Memory B cell (primary cell): ENCODE measurements at places on chromosomes 7 and 10.

- no peak for DNase-seq
These were observed 231.8 kb downstream of the KCNMA1 start for GRCh38 chr10:77405771-77406241.

DNA sequence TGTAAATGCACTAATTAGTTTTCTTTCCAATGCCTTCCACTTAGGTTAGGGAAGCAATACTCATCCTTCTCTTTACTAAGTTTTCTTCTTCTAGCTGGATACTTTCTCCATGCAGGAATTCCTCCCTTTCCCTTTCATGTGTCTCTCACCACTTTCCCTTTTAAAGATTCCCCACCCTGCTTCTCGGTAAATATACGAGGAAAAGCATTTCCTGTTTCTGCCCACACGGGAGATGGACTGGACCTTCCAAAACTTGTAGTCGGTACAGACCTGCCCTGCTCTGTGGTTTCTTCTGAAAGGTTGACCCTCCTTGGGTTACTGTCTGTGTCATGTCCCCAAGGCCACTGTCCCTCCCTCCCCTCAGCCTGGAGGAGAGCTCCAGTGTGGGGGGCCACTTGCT, 58.9 kb upstream of the LYZL2 start:
- DNase-seq = no peak

- DNase-seq = no peak
These were observed 6.2 kb downstream of the GATA3 start for GRCh38 chr10:8060704-8061121.

GRCh38 chr7:55172881-55173609, 154.2 kb downstream of the EGFR start:
- DNase-seq = no peak

DNA sequence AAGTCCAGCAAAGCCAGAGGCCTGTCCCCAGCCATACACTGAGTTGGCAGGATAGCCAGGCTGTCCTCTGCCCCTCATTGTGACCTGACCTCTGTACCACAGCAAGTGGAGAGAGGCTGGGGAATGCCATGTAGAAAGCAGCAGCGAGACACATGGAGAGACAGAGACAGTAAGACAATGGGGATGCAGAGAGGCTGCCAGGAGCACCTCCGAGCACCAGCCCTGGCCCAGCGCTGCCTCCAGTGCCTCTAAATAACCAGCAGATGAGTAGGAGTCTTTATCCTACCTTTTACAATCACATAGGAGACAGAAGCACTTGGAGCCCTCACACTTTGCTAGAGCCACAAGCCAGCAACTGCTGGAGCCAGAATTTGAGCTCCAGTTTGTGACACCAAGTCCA, 8.1 kb downstream of the GDF2 start:
- no peak for DNase-seq

DNA sequence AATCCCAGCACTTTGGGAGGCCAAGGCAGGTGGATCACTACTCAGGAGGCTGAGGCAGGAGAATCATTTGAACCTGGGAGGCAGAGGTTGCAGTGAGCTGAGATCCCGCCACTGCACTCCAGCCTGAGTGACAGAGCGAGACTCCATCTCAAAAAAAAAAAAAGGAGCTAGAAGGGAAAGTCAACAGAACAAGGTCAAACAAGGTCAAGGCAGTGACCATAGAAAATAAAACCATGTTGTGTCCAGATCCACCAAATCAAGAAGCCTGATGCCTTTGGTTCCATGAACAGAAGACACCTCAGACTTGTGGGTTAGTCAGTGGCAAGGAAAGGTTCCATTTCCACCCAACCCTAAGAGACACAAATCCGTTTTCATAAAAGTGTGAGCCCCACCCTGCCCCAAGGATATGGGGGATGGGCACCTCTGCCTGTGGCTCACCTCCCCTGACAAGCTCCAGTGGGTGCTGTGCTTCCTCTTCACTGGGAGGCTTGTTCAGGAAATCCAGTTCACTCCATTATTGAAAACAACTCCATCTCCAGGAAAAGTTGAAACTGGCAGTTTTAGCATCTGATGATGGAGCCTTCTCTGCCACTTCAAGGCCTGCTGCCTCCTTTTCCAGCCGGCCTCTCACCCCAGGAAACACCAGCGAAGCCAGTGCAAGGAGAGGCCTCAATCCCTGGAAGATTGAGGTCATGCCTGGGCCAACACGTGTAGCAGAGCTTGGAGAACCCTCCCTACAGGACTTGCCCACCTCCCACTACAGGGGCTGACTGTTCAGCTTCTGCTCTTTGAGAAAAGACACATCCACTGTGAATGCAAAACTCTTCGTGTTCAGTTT, 152.9 kb downstream of the NRF1 start:
- DNase-seq = no peak

- DNase-seq = no peak
These were observed 18.9 kb downstream of the CDK1 start for GRCh38 chr10:60797200-60797599.

DNA sequence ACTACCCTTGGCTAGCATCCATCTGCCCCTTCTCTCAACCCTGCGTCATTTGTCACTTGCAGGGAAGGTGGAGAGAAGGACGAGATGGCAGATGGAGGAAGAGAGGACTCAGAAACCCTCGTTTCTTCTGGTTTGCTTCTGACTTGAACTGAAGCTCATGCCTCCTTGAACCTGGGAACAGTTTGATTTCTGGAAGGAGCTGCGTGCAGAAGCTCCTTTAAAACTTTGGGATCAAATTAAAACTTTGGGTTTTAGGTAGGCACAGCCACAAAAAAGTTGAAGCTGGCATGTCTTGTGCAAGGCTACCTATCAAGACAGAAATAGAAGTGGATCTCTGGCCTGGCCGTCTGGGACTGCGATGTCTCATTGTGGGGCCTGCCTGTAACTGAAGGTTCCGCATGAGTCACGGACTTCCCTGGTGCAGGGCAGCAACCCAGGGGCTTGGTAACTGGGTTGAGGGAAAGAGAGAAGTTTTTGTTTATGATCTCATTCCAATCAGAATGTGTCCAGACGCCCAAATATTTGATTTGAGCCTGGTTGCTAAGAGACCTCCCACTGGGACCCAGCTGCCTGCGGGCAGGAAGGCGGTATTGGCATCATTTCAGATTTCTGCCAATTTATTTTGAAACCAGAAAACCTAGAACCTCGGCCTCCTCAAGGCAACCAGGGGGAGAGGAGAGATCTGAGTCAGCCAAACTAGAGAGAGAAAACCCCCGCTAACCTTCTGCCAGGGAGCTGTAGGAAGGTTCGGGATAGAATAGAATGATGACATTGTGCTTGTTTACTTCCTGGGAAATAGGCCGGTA, 15.8 kb upstream of the CAMK1D start:
- peak; percentile 18 for DNase-seq

DNA sequence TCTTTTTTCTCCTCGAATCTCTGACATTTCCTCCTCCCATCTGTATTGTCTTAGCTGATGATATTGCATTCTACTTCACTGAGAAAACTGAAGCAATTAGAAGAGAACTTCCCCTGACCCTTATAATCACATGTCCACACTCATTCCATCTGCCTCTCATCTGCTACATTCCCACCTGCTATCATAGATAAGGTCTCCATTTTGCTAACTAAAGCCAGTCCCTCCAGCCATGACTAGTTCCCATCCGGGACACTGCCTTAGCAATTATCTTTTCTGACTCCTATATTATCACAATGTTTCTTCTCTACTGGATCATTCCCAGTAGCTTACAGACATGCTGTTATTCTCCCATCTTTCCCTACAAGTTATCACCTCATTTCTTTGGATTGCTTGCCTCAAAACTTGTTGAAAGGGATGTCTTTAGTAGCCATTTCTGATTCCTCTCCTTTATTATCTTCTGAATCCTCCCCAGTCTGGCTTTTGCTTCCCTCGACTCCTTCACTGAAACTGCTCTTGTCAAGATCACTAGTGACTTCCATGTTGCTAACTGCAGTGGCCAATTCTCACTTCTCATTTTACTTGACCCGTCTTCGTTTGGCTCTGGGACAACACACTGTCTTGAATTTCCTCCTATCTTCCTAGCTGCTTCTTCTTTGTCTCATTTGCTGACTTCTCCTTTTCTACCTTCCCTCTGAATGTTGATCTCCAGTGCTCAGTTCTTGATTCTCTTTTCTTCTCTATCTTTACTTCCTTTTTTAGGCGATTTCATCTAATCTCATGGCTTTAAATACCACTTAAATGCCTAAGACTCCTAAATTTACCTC, 35.9 kb downstream of the FZD1 start:
- DNase-seq = no peak

DNA sequence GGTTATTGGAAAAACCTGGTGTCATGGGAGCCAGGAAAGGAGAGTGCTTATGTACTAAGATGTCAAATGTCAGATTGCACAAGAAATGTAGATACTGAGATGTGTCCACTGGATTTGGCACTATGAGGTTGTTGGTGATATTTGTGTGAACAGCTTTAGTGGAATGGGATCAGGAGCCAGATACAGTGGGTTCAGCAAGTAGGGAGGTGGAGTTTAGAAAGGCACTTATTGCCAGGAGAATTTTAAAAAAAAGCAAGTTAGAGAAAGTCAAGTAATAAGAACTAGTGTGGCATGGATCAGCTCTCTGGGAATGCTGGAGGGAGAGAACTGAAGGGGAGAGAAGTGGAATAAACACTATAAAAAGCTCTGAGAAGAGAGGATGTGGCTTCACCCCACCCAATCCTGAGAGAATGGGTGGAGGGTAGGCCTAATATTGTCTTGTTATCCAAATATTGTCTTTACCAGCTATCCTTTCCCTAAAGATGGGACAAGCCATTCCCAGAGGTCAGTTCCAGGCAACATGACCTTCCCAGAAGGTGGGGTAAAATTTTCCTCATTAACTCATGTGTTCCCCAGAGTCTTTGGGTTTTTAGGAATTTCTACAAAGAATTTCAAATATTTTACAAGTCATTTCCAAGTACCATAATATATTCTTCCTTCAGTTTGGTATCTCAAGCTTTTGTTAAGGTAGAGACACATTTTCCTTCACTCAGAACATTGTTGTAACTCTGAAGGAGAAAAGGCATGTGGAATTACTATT, 42.3 kb downstream of the ENTPD1 start:
- DNase-seq = no peak

DNA sequence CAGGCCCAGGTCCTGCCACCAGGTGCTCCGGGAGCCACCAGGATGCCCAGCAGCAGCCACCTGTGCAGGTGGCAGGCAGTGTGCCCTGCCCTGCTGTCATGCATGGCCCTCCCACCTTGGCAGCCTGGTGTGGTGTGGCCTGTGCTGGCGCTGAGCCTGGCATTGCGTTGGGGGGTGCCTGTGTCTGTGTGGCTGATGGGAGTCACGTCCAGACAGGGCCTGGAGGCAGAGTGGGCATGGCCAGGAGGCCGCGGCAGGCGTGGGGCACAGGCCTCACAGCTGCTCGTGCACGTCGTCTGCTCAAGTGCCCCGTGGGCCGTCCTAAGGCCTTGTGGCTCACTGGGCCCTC, 8.7 kb downstream of the TTYH3 start:
- DNase-seq = no peak

DNA sequence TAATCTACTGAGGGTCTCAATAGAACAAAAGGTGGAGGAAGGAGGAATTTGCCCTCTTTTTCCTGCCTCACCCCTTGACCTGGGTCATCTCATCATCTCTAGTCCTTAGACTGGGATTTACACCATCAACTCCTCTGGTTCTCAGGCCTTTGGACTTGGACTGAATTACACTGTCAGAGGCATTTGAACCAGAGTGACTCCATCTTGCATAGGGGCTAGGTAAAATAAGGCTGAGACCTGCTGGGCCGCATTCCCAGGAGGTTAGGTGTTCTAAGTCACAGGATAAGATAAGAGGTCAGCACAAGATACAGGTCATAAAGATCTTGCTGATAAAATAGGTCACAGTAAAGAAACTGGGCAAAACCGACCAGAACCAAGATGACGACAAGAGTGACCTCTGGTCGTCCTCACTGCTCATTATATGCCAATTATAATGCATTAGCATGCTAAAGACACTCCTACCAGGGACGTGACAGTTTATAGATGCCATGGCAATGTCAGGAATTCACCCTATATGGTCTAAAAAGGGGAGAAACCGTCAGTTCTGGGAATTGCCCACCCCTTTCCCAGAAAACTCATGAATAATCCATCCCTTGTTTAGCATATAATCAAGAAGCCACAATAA, 84.0 kb downstream of the C1GALT1 start:
- DNase-seq = no peak

GRCh38 chr7:68562323-68562899, 1035.9 kb upstream of the AUTS2 start:
- no peak for DNase-seq

GRCh38 chr10:59625721-59626522, 83.7 kb downstream of the SLC16A9 start:
- peak; percentile 68 for DNase-seq

GRCh38 chr10:24000271-24000813, 208.6 kb upstream of the KIAA1217 start:
- no peak for DNase-seq

DNA sequence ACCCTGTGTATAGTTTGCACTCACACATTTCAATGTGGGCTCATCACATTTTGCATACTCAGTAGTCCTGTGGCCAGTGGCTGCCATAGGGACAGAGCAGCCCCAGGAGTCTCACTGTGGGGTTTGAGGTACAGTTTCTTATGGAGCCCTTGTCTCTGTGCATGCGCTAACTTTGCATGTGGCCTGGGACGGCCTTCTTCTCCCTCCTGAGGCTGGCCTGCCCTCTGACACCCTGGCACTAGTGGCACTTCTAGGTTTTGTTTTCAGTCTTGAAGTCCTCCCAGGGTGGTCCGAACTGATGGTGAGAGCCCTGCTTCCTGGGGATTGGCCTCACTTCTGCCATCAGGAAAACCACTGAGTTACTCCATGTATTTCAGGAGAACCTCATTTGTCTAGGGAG, 21.2 kb downstream of the NACAD start:
- DNase-seq = no peak

GRCh38 chr7:55512635-55513191, 59.6 kb downstream of the VOPP1 start:
- no peak for DNase-seq

DNA sequence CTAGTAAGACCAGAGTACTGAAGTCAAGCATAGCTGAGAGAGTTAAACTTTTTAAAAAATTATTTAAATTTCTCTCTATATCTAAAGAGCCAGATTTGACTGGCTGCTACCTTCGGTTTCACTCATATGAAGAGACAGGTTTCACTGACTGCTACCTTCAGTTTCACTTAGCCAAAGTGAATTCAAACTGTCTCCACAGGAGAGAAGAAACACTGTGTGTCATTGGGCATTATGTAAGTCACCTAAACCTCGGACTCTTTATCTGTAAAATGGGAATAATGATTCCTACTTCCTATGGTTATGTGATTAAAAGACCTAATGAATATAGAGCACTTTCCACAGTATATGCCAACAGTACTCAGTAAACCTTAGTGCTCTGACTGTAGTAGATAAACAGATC, 41.6 kb upstream of the MET start:
- DNase-seq = peak; percentile 18

- DNase-seq = no peak
These were observed 6.3 kb downstream of the RAPGEF5 start for GRCh38 chr7:22350466-22351328.

- no peak for DNase-seq
These were observed 86.0 kb upstream of the FAM20C start for GRCh38 chr7:106356-106755.

GRCh38 chr7:148222721-148223120, 367.8 kb upstream of the C7orf33 start:
- DNase-seq = no peak
